ENCODE measurements at places on chromosomes 6 and 20. TPM values are rescaled to one million over a fixed set of nuclear protein-coding genes. Genes with fewer than 3 reads are reported as not detected.

CSTF1 gene
- 39.6 TPM for polyA plus RNA-seq

DNA sequence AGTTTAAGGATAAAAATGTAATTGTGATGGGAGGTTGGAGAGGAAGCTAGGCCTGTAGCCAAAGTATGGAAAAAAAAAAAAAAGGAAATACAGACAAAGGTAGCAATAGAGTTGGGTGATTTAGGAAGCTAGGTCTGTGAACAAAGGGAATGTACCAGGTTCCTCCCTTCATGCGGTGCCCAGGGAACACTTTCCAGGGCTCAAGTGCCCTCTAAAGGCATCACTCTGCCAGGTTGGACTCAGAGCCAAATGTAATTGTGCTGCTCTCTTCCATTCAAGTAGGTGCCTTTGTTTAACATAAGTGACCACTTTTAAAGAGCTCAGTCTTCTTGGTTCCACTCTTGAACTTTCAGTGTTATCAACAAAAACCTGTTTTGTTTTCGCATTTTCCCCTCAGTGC, 159.7 kb upstream of the AHI1 start:
- no peak for DNase-seq

DNA sequence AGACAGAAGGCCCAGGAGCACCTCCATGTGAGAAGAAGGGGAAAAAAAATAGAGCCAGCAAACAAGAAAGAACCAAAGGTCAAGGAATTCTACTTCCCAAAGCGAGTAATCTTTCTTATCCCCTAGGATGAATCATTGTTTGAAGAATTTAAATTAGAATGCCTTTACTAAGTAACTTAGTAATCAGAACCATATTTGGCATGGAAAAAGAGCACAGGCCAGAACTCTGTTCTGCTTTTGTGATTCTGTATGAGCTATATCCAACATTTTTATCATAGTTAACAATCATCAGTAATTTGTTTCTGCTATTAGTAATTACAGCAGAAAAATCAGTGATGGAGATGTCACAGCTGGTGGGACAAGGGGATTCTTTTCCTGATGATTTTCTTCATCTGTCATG, 228.8 kb upstream of the FAM83B start:
- no peak for DNase-seq

PRSS35 gene
- polyA plus RNA-seq, result 45.3 TPM

CST4 gene
- polyA plus RNA-seq, result not detected

GRCh38 chr20:25044261-25044560, 13.7 kb downstream of the ACSS1 start:
- DNase-seq, result no peak

GRCh38 chr6:38027685-38028373, 208.3 kb downstream of the ZFAND3 start:
- DNase-seq, result no peak

UBE2C gene
- polyA plus RNA-seq, result 76.9 TPM

DNA sequence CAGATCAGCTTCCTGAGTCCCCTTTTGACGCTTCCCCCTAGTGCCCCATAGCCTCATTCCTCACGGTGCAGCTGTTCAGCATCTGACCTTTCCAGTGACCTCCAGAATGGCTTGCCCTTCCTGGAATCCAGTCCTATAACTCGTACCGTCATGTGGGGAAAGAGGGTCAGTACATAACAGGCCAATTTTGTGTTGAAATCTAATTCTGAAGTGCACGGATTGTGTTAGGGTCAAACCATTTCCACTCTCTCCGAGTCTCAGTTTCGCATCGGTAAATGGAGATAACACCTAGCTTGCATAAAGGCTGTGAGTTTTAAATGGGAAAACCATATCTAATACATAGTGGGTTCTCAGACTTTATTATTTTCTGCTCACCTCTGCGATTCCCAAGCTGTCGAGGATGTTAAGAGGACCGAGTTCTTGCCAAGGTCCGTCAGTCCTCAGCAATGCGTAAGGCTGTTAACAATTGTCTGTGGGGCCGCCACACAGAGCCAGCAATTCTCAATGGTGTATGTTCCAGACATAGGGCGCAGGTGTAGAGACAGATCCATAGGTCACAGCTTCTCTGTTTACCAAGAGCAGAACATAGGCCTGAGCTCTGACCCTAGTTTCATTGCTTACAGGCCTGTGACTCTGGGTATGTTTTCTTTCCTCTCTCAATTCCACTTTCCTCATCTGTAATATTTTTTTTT, 45.5 kb upstream of the CCR6 start:
- DNase-seq, result no peak

GRCh38 chr20:59314997-59315396, 14.6 kb downstream of the EDN3 start:
- DNase-seq, result no peak

DNA sequence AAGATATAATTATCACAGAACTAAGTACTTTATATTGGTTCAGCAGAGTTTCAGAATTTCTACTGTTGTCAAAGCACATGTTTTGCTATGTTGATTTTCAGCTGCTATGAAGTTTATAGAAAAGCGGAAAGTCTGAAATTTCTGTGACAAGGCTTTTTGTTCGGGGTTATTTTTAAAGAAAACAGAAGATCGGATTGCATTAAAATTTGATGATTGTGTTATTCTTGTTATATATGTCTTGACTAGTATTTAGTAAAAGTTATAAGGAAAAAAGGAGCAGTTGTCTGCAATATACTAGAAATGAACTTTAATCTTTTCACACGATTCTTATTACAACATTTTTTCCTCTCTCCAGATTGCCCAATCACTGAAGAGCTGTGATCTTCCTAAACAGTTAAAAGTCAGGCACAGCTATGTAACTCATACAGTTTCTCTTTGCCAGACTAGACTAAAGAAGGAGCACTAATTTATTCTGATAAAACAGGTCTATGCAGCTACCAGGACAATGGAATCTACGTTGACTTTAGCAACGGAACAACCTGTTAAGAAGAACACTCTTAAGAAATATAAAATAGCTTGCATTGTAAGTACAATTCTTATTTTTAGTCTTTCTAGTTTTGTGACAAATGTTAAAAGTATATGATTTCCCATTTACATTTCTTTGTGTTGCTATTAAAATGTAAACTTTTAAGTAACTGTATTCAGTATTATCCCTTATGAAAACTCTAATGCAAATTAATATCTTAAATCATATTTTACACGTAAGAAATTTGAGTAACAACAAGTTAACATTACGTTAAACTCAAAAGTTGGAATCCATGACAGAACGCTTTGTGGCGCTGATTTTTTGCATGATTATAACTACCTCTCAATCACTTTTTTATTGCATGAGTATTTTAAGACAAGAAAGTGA, at the start of gene ENPP3:
TSS of gene ENPP3 (plus strand) at position 423 of the 913 bp plus-strand sequence. CDS start at position 506, 83 bp downstream.
- DNase-seq, result no peak

- no peak for DNase-seq
These were observed 2.4 kb downstream of the PHF3 start for GRCh38 chr6:63637865-63638445.

AGER gene
- 10.8 TPM for polyA plus RNA-seq

BMP7 gene
- 66.4 TPM for polyA plus RNA-seq

- DNase-seq, result no peak
These were observed 536.0 kb downstream of the BTBD3 start for GRCh38 chr20:12453711-12454110.

GRCh38 chr6:45422503-45423110, 44.9 kb upstream of the SUPT3H start:
- no peak for DNase-seq

PDYN gene
- polyA plus RNA-seq, result 0.22 TPM

GRCh38 chr6:30598912-30599624, 18.0 kb downstream of the PPP1R10 start:
- DNase-seq, result no peak

- no peak for DNase-seq
These were observed 25.6 kb downstream of the L3MBTL1 start for GRCh38 chr20:43533060-43533459.
